Activated CD4-positive, alpha-beta T cell treated with anti-CD3 and anti-CD28 coated beads, Interleukin-2, Interleukin-4, amounts not matched to agents 100 ng/mL and 50 ng/mL, durations not matched to agents 16 hours and 8 hours (primary cell): ENCODE measurements at places on chromosomes 1 and 21.

DNA sequence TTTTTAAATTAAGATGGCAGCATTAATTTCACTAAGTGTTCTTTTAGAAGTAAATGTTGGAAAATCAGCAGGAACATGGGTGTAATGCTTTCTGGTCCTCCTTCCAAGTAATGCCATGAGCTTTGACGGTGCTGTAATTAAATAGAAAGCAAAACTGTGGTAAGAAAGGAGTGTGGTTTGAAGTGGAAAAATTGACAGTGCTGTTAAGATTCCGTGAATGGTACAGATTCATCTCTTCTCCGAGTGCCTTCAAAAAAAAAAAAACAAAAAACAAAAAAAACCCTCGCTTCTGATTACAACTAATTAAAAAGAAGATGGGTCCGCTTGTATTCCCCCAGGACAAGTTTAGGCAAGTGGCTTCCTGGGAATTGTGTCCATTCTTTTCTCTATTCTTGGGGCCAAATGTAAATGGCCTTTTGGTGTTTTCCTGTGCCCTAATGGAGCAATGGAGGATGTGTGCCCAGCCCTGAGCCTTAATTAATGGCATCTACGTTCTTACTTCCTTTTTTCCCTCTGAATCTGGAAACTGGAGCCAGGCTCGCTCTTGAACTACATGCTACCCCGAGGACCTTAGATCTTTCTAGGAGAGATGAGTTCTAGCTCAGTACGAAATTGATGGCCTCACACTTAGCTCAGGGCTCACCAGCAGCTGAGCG, 5.1 kb downstream of the LMO4 start:
- peak; percentile 65 for DNase-seq

DNA sequence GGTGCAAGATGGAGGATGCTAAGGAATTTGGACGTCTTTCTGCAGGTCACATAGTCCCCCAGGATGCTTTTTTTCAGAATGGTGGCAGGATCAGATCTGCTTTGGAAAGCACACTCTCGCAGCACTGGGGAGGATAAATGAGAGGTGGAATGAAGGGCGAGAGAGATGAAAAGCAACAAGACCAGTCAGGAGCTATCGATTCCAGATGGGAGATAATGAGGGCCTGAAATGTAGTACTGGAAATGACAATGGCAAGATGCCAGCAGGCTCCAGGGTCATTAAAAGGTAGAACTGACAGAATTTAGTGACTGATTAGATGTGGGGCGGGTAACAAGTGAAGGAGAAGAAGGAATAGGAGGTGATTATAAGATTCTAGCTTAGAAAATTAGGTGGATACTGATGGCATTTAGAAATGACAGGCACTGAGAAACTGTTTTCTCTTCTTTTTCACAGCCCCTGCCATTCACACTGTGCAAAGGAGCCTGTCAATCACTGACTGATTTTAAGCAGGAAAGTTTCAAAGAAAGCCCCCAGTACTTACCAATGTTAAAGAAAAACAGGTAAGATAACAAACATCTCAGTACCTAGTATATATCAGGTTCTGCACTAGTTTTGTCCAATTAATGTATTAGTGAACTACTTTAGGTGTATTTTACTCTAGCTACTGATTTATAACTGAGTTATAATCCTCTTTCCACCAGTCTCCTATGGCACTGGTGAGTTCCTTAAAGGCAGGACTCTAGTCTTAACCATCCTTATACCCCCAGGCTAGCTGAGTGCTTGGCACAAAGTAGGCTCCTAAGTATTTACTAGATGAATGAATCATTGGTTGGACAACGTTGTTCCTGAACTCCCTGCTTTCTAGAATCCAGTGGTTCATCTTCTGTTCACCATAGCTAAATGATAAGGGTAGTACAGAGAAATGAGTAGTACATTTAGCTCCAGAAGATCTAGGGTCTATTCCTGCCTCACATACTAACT, 9.2 kb downstream of the PIGM start:
- no peak for DNase-seq

DNA sequence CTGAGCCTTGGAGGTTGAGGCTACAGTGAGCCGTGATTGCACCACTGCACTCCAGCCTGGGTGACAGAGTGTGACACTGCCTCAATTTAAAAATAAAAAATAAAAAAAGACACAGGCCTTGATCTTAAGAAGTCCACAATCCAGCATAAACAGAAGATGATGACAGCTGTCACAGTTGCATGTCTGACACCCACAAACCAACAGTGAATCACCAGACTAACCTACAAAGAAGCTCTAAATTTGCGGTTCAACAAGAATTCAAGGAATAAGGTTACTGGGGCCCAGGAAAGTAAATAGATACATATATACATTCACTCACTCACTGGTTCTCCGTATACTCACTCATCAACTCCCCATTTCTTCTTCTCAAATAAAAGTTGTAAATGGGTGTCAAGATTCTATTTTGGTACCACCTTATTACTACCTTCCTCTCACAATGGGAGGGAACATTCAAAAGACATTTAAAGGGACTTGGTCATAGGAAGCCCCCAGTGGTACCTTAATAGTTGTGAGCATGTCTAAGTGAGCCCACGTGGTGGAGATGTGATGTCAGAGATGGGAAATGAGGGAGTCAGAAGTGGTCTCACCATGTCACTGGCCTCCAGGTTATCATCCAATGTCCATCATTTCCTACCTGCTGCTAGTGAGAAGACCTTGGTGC, 66.9 kb upstream of the PRDX6 start:
- DNase-seq: peak; percentile 32

DNA sequence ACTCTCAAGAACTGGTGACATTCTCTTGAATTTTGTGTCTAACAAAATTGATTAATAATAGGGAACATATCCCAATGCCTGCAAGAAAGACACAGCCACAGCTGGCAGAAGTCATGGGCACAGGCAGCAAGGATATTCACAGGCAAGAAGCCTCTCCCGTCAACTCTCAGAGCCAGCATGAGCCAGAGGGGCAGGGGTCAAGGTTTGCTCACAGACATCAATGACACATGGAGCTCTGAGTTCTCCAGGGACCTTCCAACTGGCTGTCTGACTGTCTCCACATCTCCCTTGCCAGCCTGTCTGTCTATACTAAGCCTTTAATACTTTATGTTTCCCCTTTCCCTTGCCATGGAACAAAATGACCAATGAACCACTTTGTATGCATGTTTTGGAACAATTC, 101.5 kb upstream of the RAB4A start:
- DNase-seq: no peak

GRCh38 chr1:23098463-23099170, 70.0 kb downstream of the LUZP1 start:
- DNase-seq: peak; percentile 65

DNA sequence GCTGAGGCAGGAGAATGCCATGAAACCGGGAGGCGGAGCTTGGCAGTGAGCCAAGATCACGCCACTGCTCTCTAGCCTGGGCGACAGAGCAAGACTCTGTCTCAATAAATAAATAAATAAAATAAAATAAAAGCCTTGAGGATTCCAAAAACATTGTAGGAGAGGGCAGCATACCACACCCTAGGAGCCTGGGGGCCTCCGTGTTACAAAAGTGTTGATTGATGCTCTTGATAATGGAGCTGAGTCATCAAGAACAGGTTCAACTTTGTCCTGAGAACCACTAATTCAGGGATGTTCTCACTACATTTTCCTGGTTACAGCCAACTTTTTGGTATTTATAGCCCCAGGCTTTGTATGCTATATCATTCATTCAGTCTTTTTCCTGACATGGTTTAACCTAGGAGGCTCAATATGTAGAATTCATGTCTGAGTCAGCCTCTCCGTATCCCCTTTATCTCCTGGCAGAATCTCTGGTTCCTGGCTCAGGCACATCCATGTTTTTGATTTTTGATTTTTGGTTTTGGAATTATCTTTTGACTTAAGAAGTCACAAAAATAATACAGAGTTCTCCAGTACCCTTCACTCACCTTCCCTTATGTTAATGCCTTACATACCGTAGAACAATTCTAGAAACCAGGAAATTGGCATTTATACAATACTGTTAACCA, 69.4 kb downstream of the LRRC8D start:
- DNase-seq: no peak

DNA sequence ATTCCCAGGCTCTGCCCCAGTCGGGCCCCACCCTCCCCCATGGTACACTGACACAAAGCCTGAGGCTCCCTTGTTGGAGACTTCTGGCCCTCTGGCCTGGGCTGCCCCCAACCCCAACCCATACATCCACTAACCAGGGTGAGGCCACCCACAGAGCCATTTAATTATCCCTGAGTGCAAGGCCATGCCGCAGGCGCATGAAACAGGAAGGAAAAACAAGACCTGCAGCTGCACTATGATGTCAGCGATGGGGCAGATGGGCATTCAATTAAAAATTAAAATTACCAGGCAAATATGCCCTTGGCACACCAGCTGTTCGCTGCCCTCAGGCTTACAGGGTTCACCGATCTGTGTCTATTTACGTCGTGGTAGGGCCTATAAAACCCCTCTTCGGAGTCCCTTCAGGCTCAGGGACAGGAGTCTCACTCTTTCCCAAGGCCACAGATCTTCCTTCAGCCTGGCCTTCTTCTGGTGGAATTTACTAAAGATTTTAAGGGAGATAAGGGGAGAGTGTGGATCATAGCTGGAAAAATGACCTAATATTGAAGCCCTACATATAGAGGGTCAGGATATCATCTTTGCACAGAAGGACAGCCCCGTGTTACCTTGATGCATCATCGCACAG, 29.6 kb upstream of the RGS16 start:
- DNase-seq: no peak

DNA sequence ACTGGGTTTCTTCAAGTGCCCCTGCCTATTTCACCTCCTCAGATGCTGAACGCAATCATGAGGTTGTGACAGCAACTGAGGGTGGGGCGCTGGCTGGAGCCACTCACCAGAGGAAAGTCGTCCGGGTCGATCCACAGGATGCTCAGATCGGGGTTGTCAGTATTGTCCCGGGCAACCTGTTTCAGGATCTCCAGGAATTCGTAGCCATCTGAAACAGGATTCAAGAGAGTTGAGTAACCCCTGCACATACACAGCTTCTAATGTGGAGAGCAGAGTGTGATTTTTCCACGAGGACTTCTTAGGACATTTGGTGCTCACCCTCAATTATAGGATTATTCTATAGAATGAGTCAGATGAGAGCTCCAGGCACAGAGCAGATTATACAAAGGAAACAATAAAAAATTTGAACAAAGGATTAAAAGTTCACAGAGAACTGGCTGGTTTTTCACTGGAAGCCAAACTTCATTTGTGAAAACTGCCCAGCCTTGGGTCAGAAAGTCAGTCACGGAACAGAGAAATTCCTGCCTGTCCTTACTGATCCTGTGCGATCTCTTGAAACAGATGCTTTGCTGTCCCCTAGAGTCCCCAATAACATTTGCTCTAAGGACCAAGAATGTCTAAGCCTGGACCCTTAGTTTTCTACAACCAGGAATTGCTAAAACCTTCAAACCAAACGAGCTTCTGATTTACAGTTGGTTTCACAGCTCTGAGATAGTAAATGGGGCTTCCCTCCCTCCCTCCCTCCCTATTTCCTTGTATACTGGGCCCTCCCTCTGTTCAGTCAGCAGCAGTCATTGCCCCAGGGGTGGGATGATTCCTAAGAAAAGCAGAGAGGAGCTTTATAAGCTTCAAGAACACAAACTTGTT, 63.2 kb downstream of the CASQ2 start:
- no peak for DNase-seq

DNA sequence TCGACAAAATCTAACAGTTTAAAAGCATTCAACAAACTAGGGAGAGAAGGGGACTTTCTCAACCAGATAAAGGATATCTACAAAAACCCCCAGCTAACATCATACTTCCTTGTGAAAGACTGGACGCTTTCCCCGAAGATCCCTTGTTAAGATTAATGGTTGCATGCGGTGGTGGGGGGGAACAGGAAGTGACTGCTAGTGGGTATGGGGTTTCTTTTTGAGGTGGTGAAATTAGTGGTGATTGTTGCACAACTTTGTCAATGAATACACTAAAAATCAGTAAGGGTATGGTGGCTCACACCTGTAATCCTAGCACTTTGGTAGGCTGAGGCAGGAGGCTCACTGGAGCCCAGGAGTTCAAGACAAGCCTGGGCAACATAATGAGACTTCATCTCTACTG, 26.9 kb upstream of the EYA3 start:
- DNase-seq: peak; percentile 82

DNA sequence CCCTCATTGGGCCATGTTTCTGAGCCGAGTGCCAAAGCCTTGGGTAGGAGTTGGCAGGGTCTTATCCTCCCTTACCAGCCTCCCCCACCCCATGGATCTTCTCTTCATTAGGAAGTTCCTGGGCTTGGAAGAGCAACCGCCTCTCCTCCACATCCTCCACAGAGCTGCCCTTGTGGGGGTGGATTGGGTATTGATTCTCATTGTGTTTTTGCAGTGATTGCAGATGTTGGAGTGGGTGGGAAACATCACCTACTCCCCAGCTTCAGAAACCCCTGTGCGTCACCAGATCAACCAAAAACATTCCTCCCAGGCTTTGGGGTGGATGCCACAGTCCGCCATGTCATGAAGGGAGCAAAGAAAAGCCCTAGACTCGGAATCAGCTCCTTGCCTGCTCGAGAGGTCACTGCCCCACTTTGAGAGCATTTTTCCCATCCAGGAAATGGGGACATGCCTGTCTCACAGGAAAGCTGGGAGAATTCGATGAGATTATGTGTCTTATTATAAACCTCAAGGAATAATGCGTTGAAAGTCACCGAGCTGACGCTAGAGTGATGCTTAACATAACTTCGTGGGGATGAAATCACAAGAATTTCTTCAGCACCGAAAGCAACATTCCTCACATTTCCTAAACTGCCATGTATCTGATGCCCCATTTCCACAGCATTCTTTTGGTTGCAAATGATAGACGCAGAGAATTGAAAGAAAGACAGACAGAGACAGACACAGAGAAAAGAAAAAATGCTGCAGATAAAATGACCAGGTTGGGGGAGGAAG, 44.7 kb upstream of the ZBTB40 start:
- no peak for DNase-seq

- peak; percentile 60 for DNase-seq
Measured at GRCh38 chr1:244450597-244451538, 841 bp downstream of the ADSS2 start.

GRCh38 chr1:203287109-203287893, 18.0 kb upstream of the BTG2 start:
- peak; percentile 90 for DNase-seq

DNA sequence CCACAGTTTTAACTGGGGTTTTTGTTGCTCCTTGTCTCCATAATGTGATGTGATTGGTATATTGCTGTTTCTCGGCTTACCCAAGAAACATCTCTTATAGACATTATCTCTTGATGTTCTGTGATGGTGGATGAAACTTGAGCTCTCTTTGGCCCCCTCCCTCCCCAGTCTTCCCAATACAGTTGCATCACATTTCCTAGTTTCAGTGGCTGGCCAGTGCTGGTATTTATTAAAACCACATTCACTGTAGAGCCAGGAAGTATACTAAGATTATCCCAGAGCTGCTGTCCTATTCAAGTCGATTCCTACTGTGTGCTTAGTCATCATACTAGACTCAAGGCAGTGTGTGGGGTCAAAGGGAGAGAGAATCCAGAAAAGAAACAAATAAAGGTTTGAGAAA, 244.4 kb downstream of the KAZN start:
- no peak for DNase-seq

- no peak for DNase-seq
Measured at GRCh38 chr1:228338521-228339051, 68.0 kb downstream of the TRIM11 start.
